ENCODE measurements at places on chromosomes 7 and 10.

- DNase-seq, result no peak
Observed at GRCh38 chr10:98047009-98047741, 16.8 kb upstream of the CRTAC1 start.

- DNase-seq, result no peak
Observed at GRCh38 chr7:131108212-131108940, 219.3 kb upstream of the MKLN1 start.

- DNase-seq, result no peak
Observed at GRCh38 chr7:112233048-112233697, 26.7 kb downstream of the ZNF277 start.

DNA sequence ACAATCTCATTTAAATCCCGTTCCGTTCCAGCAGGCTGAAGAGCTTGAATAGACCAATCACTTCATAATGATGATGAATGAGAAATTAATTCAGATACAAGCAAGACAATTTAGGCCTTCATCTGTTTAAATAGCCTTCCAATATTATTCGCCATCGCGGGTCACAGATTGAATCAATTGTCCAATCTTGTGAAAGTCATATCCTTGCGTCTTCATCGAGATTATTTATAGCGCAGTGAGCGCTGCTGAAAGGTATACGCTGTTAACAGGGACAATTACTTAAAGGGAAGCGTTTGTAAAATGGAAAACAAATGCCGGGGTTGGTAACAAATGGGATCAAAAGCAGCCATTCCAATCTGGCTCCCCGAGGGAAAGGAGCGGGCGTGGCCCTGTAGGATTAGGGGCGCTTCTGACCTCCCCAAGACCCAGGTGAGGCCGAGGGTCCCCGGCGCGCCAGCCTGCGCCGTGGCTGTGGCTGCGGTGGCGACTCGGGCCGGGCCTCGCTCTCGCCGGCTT, 8.6 kb downstream of the EVX1 start:
- no peak for DNase-seq

- no peak for DNase-seq
Observed at GRCh38 chr10:79259834-79260233, 87.4 kb upstream of the PPIF start.

DNA sequence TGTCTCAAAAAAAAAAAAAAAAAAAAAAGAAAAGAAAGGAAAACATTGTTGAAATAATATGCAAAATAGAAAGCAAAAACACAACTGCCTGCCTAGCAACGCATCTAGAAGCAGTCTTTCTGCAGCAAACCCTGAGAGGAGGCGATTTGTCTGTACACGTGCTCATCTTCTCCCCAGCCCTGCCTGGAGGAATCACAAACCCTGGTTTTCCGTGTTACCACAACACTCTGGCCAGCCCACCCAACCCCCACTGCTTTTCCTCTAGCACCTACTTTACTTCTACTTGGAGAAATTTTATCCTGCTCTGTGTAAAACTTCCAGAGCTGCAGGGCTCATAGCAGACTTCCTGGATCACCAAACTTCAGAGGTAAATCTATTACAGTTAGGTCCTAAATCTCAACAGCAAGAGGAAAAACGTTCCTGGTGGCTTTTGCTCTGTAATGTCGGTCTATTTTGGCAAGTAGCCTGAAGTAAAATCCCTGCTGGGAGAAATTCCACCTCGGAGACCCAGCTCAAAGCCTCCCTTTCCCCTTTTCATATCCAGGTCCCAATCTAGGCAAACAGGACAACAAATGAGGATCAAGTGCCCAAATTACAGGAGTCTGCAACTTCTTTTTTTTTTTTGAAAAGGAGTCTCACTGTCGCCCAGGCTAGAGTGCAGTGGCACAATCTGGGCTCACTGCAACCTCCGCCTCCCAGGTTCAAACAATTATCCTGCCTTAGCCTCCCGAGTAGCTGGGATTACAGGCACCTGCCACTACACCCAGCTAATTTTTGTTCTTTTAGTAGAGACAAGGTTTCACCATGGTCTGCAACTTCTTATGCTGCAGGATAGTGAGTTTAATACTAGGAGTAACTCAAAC, 91.6 kb downstream of the DNMBP start:
- DNase-seq, result peak; percentile 66

DNA sequence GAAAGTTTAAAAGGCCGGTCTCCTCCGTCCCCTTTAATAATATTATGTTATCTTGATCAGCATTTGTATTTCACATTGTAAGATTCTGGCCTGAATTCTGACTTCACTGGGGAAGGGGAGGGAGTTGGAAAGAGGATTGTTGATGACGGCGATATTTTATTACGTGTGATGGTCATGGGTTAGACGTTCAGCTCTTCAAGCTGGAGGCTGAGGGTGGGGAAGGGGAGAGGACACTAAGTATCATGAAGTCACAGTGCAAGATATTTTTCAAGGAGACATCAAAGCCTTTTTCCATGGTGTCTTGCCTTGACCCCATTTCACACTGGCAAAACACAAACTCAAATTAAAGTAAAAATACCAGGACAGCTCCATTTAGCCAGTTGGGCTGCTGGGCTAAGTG, 126.7 kb downstream of the WDR11 start:
- no peak for DNase-seq

- no peak for DNase-seq
Observed at GRCh38 chr7:35411331-35411730, 157.4 kb upstream of the TBX20 start.

GRCh38 chr10:64731016-64731415, 1209.8 kb downstream of the REEP3 start:
- DNase-seq, result no peak

DNA sequence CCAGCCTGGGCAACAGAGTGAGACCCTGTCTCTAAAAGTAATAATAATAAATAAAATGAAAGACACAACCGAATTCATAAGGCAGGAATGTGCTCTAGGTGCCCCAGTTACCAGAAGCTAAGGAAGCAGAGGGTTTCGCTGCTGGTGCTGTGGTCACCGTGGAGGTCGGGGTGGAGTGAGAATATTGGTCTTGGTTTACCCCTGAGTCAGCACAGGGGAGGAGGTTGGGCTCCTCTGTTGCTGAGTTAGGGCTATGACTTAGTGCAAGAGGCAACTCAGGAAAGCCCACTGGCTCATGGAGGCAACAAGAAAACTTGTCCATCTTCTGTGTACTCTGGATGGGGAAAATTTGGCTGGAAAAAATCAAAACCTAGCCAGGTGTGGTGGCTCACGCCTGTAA, 117.1 kb downstream of the MYL10 start:
- DNase-seq, result no peak

All from mesothelial cell of epicardium (in vitro differentiated cells).